T-cell (primary cell): ENCODE measurements at places on chromosomes 11 and 22.

DNA sequence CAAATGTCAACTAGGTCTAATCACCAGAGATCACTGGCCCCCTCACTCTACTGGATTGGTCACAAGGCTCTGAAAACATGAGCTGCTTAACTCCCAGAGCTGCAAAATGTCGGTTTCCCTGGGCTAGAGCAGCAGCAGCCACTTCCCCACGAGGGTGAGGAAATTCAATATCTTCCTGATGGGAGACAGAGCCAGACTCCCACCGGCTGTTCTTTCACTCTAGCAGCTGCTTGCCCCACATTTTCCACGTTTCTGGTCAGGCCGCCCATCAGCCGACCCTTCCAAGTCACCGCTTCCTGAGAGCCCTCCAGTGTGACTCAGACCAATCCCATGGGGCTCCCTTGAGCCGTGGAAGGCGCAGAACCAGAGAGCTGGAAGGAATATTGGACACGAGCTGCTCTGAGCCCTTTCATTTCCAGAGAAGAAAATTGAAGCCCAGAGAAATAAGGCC lies 227.0 kb downstream of the ADAMTS15 start:
- no peaks in the 10 kb centered on the region for H3K4me1 ChIP-seq
- H3K27me3 ChIP-seq = no peaks in the 10 kb centered on the region
- DNase-seq = no peak
- H3K36me3 ChIP-seq = no peaks in the 10 kb centered on the region
- no peak overlapping the region for H3K4me3 ChIP-seq
- no peak overlapping the region for H3K27ac ChIP-seq

- no peaks in the 10 kb centered on the region for H3K4me1 ChIP-seq
- H3K27ac ChIP-seq = no peak overlapping the region
- peaks cover 50% of the 10 kb centered on the region for H3K27me3 ChIP-seq
- H3K36me3 ChIP-seq = no peaks in the 10 kb centered on the region
- no peak for DNase-seq
Measured at GRCh38 chr22:44998296-44998695, 11.5 kb downstream of the PHF21B start.

DNA sequence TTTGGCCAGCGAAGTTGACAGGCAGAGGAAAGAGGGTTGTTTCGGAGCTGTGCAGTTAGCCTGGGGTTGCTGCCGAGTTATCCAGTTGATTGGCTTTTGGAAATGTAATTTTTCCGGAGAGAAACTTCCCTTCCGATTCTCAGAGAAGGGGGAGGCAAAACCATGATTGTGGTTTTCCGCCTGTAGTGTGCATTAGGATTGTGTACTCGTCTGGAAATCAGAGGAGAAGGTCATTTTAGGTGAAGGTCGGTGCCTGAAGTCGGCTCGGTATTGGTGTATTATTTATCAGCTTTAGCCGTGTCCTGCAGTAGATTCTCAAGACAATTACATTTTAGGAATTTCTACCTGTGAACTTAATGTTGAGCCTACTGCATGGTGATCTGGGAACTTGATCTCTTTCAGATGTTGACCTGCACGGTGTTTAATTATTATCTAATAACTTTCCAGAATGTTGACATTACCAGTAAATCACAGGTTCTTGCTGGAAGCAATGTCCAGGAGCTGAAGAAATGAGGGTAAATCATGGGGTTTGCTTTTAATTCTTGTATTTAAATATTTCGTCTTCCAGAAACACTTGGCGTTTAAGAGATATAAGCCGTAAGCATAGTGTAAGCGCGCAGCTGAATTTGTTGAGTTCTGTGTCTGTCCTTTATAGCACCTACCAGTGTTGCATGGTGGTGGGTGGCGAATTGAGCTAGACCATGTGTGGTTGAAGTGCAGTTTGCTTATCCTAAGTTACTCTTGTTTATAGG lies 1.3 kb downstream of the ARHGEF12 start:
- no peaks in the 10 kb centered on the region for H3K36me3 ChIP-seq
- no peak for DNase-seq

GRCh38 chr11:132744771-132745170 lies 787.5 kb downstream of the OPCML start:
- no peaks in the 10 kb centered on the region for H3K4me1 ChIP-seq
- DNase-seq = no peak
- no peak overlapping the region for H3K4me3 ChIP-seq
- no peaks in the 10 kb centered on the region for H3K27me3 ChIP-seq
- H3K36me3 ChIP-seq = no peaks in the 10 kb centered on the region

DNA sequence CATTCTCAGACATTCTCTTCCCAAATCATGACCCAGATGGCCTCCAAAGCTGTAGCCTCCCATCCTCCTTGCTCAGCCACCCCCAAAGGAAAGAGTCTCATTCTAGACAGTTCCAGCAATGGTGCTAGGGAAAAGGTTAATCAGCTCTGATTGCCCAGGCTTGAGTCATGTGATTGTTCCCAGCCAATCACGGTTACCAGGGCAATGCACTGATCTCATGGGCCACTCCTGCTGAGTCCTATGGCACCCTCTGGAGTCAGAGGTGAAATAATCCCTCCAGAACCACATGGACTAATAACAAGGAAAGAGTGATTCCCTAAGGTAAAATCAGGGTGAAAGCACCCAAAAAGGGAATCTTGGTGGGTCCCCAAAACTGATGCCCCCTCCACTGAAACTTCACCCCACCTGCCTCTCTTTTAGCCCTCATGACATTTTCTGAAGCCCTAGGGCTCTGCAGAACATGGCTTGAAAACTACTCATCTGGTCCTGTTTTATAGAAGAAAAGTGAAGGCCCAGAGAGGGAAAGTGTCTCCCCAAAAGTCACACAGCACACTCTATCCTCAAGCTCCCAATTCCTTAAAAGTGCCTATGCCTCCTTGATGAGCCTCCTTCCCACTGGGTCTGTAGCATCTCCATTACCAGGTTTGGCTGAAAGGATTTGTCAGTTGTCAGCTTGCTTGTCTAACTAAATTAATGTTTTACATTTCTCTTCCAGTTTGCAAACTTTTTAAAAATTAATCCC lies 203.7 kb downstream of the MN1 start:
- no peak overlapping the region for H3K4me3 ChIP-seq
- no peak for DNase-seq
- no peaks in the 10 kb centered on the region for H3K36me3 ChIP-seq
- no peaks in the 10 kb centered on the region for H3K4me1 ChIP-seq
- no peak overlapping the region for H3K27ac ChIP-seq

DNA sequence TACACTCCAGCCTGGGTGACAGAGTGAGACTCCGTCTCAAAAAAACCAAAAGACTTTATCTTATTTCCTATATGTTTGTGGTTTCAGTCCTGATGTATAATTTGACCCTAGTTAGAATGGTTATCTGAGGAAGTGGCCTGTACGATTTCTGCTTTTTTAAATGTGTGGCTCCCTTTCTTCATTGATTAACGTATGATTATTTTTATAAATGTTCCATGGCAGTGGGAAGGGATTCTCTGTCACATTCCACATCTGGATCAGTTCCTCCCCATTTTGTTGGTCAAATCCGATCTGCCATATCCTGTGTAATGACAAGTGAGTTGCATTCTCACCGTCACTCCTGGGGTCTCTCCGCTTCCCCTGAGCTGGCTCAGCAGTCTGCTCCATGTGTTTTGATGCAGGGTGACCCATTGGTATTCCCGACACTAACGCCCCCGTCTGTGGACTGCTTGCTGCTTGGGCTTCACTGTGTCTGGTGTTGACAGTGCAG lies 20.3 kb downstream of the NEAT1 start:
- H3K27me3 ChIP-seq = no peaks in the 10 kb centered on the region
- no peak for DNase-seq
- no peak overlapping the region for H3K4me3 ChIP-seq
- H3K4me1 ChIP-seq = peaks cover 39% of the 10 kb centered on the region
- peaks cover 41% of the 10 kb centered on the region for H3K36me3 ChIP-seq
- H3K27ac ChIP-seq = no peak overlapping the region

GRCh38 chr22:35439365-35439717 lies 39.4 kb downstream of the MCM5 start:
- H3K4me3 ChIP-seq = no peak overlapping the region
- no peaks in the 10 kb centered on the region for H3K36me3 ChIP-seq
- H3K27ac ChIP-seq = no peak overlapping the region
- no peaks in the 10 kb centered on the region for H3K27me3 ChIP-seq

- no peak overlapping the region for H3K4me3 ChIP-seq
- no peaks in the 10 kb centered on the region for H3K36me3 ChIP-seq
- no peak overlapping the region for H3K27ac ChIP-seq
Measured at GRCh38 chr11:107131756-107132155, 113.5 kb upstream of the GUCY1A2 start.

DNA sequence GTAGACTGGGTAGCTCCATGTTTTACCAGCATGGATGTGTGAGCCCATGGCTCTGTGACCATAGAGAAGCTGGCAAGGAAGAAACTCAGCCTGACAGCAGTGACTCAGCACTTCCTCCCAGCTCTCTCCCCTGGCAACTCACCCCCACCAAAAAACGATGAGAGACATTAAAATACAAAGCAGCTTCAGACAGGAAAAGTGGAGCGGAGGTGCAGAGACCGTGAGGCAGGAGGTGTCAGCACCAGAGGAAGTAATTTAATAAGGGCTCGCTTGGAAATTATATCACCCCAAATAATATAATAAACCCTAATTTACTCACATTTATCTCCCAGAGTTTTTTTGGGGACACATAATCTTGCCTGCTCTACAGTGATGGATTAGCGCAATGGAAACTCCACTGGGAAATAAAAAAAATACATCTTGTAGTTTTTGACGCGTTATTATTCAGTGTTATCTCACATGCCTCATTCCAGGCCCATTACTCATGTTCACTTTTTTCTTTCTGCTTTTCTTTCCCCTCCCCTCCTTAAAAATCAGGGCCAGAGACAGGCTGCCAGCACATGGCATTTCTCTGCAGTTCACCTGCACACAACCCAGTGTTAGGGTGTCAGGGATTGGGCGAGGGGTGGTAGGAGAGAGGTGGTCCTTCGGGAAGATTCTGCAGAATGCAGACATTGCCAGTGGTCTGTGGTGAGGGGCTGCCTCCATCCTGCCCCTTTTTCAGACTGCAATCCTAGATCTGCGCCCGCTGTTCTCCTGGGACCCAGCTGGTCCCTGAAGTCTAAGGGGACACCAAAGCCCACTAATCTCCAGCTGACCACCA lies 170.8 kb downstream of the BUD13 start:
- peaks cover 26% of the 10 kb centered on the region for H3K27me3 ChIP-seq
- no peak overlapping the region for H3K4me3 ChIP-seq
- no peak for DNase-seq
- H3K27ac ChIP-seq = no peak overlapping the region
- no peaks in the 10 kb centered on the region for H3K36me3 ChIP-seq

DNA sequence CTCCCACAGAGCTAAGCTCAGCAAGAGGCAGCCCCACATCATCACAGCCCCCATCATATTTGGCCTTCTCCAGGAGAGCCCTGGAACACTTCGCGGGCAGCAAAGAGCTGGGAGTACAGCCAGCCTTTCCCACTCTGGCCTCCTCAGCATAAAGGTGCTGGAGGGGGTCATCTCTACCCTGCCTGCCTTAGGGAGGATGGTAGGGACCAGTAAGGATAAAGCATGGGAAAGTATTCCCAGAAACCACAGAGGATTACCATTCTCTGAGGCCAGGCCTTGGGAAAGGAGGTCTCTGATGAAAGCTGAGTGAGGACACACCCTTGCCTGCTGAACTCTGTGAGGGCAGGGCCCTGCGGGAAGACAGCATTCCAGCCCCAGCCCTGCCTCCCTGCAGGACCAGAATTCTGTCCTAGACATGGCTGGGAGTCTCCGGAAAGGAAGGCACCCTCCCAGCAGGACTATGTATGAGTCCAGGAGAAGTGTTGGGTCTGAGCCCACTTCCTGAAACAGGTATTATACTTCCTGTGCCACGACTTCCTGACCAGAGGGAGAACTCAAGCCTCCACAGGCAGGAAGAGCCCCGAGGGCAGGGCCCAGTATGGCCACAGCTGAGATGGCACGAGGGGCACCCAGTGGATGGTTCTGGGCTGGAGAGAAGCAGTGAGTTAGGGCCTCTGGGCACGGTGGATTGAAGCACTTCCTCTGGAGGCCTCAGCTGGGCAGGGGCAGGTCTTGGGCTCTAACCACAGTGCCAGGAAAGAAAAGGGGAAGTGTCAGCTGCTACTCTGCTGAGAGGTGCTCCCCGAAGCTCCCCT lies 12.9 kb upstream of the CASTOR1 start:
- H3K27ac ChIP-seq = peak overlapping the region; percentile 86
- no peak for DNase-seq
- peaks cover 82% of the 10 kb centered on the region for H3K4me1 ChIP-seq
- no peak overlapping the region for H3K4me3 ChIP-seq

GRCh38 chr11:102361086-102362031 lies 14.3 kb downstream of the BIRC2 start:
- H3K4me3 ChIP-seq = no peak overlapping the region
- peak; percentile 40 for DNase-seq
- H3K27me3 ChIP-seq = no peaks in the 10 kb centered on the region
- peaks cover 13% of the 10 kb centered on the region for H3K4me1 ChIP-seq
- peak overlapping the region; percentile 70 for H3K27ac ChIP-seq

- no peak for DNase-seq
- H3K4me3 ChIP-seq = no peak overlapping the region
- no peaks in the 10 kb centered on the region for H3K27me3 ChIP-seq
- H3K4me1 ChIP-seq = no peaks in the 10 kb centered on the region
Measured at GRCh38 chr11:130698174-130698573, 218.1 kb downstream of the SNX19 start.

DNA sequence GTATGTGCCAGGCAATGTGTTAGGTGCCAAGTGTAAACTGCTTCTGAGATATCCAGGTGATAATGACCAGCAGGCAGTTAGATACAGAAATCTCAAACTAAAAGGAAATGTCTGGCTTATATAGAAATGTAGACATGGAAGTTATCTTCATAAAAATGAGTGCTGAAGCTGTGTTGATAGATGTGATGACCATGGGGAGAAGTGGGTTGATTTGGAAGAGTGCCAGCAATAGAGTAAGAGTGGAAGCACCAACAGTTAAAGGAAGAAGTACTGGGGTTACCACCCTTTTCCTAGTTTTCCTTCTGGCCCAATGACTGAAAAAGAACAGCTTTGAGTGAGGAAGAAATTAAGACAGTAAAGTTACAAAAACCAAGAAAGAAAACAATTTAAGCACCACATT lies 68.5 kb downstream of the C2CD3 start:
- no peak overlapping the region for H3K27ac ChIP-seq
- DNase-seq = no peak
- H3K27me3 ChIP-seq = no peaks in the 10 kb centered on the region
- H3K4me3 ChIP-seq = no peak overlapping the region
- H3K36me3 ChIP-seq = peaks cover 3% of the 10 kb centered on the region
- H3K4me1 ChIP-seq = no peaks in the 10 kb centered on the region

DNA sequence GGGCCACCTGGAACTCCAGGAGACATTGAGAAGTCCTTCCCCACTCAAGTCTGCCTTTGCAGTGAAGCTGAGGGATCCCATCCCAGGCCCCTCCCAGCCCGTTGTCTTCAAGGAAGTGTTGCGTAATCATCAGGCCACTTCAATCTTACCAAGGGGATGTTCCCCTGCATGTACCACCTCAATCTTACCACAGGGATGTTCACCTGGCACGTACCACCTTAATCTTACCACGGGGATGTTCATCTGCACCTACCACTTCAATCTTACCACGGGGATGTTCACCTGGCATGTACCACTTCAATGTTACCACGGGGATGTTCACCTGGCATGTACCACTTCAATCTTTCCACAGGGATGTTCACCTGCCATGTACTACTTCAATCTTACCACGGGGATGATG lies 108.0 kb upstream of the SYN3 start:
- peaks cover 2% of the 10 kb centered on the region for H3K27me3 ChIP-seq
- H3K36me3 ChIP-seq = no peaks in the 10 kb centered on the region
- no peaks in the 10 kb centered on the region for H3K4me1 ChIP-seq
- no peak for DNase-seq
